H1 (cell line): ENCODE measurements at places on chromosomes 5 and 9.

GRCh38 chr9:108274971-108275370, 580.8 kb downstream of the ACTL7B start:
- no peak for DNase-seq

DNA sequence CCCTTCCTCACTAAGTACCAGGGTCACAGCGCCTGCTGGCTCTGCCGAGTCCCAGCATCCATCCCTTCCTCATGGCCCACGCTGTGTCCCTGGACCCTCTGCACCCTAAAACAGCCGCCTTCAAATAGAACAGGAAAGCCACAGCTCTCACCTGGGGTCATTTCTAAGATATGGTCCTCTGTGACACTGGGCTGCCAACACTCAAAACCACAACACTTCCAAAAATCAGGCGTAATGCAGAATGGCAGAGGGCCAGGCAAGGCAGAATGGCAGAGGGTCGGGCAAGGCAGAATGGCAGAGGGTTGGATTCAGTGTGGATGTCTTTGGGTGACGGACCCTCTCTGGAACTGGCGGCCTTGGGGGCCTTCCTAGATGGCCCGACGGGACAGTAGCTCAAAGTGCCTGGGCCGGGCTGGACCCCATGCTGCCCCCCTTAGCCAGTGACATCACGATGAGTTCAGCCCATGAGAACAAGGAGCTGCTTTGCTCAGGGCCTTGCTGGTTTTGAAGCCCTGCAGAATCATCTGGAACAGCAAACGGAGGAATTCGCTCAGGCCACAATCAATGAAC, 35.3 kb downstream of the ZDHHC11B start:
- DNase-seq, result no peak

DNA sequence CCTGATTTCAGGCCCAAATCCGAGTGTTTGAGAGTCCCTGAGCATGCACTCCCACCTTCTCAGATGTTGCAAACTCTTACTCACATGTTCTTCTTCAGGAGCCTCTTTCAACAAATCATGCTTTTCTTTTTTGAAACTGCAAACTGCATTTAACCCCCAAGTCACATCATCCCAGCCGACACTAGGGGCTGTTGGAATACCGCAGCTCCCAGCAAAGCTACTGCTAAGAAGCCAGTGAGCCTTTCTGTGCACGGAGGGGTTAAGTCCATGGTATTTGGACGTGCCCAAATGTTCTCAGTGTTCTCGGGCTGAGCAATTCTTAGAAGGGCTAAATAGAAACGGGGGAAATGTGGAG, 282.9 kb downstream of the NFIB start:
- DNase-seq, result no peak

DNA sequence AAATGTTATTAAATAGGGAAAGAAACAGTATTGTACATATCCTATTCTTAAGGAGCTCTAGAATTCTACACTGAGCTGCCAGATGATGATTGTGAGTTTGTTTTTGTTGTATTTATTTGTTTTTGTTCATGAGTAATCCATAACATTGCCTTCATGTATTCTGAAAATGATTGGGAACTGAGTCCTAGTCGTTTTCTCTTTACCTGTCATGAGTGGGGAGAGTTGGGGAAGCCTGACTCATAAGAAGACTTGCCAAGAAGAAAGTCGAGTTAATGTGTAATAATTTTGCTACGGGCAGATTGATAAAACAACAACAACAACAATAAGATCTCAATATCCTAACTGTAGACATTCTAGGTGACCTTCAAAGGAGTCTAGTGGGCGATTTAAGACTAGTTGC, 103.8 kb downstream of the ANKRD55 start:
- DNase-seq, result no peak

GRCh38 chr5:124162767-124163532, 583.5 kb downstream of the ZNF608 start:
- no peak for DNase-seq

- no peak for DNase-seq
Observed at GRCh38 chr9:125655691-125656410, 51.2 kb downstream of the MAPKAP1 start.

GRCh38 chr9:76996700-76997099, 22.8 kb upstream of the FOXB2 start:
- DNase-seq, result peak; percentile 68

DNA sequence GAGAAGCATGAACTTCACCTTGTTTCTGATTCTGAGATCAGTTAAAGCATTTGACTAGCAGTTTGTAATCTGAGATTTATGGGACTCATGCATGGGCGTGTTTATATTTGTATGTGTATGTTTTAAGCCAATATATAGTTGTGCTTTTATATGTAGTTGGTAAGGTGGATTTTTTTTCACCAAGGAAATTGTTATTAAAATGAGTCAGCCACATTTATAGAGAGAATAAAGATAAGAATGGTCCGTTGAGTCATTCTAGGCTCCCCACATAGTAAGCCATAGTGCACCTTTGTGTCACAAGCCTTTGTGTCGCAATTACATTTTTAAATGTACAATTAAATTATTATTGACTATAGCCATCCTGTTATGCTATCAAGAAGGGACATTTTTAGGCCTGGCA, 89.0 kb downstream of the NLN start:
- DNase-seq, result no peak

DNA sequence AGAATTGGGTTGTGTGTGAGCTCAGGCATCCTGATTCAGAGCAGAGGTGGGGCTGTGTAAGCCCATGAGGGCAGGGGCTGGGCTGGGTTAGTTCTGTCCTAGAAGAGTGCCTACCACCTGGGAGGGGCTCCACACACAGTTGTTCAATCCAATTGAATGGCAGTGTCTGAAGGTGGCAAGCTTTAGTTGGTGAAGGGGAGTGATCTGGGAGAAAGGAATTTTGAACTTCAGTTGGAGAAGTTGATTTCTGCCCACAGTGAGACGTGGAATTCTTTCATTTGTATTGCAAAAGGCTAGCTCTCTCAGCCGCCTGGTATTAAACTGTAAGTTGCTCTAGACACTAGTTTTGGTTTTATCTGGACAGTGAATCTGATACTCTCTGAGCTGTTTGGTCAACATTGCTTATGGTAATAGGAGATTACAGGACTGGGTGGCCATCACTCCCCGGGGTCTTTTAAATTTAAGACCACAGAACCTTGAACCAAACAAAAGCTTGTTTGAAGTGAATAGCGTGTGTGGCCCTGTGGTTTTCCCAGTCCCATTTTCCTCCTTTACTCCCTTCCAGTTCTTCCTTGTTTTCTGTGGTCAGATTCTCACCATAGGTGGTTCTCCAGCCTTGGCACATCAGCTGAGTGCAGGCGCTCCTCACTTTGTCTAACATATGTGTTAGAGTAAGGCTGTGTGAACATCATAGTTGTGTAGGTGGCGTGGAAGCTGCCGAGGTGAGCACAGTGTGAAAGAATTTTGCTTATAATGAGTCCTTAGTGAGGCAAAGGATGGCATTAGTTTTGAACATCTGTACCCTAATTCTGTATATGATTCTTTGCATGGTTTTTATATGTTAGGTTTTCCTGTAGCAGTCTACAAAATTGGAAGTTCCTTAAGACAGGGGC, 78.0 kb downstream of the ARHGAP26 start:
- no peak for DNase-seq

GRCh38 chr9:19032406-19032805, 603 bp downstream of the SAXO1 start:
- no peak for DNase-seq

- DNase-seq, result no peak
Observed at GRCh38 chr5:73544429-73545402, 20.7 kb downstream of the ANKRA2 start.
